ENCODE measurements at places on chromosomes 1 and 21.

DNA sequence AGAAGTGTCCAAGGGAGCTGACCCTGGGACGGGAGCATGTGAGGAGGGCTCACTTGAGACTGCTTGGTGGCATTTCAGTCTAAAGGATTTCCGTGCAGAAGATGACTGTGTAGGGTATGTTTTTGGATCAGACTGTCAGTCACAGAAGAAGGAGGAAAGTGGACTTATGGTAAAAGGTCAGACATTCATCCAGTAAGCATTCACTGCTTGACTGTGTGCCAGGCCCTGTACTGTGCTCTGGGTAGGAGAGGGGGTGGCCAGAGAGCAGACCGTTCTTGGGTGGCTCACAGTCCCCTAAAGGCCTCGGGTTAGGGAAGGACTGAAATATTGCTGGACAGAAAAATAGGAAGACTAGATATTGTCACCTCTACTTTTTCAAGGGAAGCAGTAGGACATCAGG lies 2.1 kb upstream of the SERINC2 start:
- peak; percentile 76 for DNase-seq

DNA sequence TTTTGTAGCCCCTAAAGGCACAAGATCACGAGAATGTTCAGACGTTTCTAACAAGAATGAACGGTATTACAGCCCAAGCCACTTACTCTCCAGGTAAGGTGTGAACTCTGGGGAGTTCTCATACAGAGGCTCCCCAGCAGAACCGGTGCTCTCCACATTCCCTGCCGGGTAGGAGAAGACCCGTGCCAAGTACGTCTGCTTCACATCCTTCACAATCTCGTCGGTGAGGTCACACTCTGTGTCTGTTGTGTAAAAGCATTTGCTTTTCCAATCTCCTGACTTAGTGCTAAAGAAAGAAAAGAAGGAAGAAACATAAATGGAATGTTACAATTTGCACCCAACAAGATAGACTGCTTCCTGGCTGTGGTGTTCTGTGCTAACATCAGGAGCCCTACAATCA lies 5.7 kb downstream of the F3 start:
- no peak for DNase-seq

GRCh38 chr1:230077436-230078213 lies 10.6 kb downstream of the GALNT2 start:
- DNase-seq: peak; percentile 54

- peak; percentile 12 for DNase-seq
Measured at GRCh38 chr1:220692436-220693228, 2.5 kb downstream of the C1orf115 start.

DNA sequence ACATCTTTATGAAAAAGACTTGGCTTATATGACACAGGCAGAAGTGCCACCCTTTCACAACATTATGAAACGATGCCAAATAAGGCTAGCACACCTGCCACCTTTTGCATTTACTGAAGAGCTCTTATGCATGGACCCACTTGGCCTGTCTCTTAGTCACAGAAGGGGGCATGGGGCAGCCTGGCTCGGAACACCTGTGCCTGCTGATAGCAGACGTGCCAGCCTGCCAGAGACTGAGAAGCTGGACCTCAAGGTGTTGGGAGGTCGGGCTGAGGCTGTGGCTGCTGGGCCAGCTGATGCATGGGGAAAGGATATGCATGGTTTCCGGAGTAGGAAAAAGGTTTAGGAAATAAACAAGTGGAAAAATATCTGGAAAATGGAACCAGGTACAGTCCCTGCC lies 21.5 kb downstream of the RCAN1 start:
- DNase-seq: no peak

DNA sequence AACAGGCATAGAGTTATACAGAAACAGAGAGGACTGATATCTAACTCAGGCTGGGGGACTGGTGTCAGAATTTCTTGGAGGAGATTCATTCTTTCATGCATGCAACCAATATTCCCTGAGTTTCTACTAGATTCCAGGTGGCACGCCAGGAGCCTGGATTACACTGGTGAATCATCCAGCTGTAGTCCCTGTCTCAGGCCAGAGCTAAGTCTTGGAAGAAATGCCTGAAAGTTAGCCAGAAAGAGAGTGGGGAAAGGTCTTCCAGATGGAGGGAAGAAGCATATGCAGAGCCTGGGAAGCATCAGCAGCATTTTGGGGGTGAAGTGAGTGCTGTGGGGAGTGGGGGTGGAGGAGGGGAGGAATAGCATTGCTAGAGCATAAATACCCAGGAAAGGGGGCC lies 239.1 kb downstream of the OMA1 start:
- no peak for DNase-seq

GRCh38 chr1:89356658-89357400 lies 7.0 kb upstream of the GBP6 start:
- DNase-seq: peak; percentile 55

DNA sequence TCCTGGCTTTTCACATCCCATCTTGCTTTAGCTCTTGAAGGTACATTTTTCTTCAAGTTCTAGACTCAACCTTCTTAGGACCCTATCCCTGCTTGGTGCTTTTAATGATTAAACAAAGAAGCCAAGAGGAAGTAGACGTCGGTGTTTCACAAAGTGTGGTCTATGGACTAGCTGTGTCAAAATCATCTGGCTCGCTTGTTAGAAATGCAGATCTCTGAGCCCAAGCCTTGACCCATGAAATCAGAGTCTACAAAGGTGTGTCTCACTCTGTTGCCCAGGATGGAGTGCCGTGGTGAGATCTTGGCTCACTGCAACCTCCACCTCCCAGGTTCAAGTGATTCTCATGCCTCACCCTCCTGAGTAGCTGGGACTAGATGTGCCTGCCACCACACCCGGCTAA lies 295.5 kb upstream of the KAZN start:
- DNase-seq: no peak

DNA sequence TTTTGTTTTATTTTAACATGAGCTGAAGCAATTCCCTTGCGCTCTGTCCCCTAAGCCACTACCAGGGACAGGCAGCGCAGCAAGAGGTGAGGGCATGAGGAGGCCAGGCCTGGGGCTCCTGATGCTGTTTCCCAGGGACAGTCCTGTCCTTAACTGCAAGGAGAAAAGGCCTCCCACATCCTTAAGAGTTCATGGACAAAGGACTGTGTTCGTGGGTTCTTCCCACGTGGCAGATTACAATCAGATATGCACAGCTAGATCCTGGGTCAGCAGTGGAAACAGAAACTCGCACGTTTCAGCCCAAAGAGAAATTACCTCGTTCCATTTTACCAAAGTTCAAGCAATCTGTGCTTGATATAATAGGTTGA lies 85.8 kb downstream of the MIS18A start:
- DNase-seq: no peak

- DNase-seq: no peak
Measured at GRCh38 chr1:187047298-187047697, 218.5 kb downstream of the PLA2G4A start.

DNA sequence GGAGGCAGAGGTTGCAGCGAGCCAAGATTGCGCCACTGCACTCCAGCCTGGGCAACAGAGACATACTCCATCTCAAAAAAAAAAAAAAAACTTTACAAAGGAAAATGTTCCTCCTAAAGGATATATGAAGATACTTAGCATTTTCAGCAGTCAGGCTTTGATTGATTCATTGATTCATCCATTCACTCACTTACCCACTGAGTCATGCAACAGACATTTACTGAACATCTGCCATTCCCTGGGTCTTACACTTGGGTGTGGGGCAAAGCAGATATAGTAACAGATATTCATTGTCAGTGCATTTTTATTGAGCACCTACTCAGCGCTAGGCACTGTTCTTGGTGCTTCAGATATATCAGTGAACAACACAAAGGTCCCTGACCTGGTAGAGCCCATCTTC lies 5.6 kb upstream of the LACTBL1 start:
- peak; percentile 65 for DNase-seq

DNA sequence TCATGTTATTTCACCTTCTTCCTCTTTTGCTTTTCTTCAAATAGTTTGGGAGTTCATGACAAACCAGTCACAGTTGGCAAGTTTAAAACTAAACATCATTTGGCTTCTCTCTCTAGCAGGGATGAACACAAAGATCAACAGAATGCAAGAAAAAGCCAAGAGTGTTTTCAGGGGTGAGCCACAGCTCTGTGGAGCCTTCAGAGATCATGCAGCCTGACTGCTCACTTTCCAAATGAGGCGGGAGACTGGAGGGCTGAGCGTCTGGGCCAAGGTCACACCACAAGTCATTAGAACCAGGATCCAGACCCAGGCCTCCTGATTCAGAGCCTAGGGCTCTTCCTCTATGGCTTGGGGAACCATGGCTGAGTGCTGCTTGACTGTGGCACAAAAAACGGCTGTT lies 2.7 kb downstream of the DPT start:
- peak; percentile 10 for DNase-seq

DNA sequence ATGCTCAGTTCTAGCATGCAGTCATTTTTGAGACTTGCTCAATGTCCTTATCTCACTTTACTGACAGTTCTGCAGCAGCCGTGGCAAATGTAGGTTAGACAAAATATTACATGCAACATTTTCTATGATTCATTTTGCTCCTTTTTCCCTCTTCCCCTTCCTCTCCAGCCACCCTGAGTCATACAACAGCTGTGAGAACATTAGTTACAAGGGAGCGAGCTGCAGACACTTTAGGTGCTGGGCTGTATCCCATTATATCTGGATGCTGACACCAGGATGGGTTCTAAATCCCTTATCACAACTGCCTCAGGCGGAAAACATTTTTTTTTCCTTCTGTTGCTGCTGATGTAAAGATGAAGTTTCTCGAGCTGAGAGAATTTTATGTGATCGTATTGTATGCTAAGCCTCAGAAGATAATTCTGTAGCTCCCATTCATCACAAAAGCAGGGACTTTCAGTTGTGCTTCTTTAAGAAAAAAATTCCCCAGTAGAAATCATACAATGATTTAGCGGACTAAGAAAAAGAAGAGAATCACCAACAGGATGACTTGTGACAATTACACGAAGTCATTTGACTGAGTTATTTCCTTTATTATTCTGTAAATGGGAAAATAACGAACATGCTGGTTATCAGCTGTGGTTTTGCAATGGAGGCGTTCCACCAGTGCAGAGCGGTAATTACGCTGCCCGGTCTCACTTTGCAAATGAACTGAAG lies 345.0 kb downstream of the DISC1 start:
- peak; percentile 10 for DNase-seq

DNA sequence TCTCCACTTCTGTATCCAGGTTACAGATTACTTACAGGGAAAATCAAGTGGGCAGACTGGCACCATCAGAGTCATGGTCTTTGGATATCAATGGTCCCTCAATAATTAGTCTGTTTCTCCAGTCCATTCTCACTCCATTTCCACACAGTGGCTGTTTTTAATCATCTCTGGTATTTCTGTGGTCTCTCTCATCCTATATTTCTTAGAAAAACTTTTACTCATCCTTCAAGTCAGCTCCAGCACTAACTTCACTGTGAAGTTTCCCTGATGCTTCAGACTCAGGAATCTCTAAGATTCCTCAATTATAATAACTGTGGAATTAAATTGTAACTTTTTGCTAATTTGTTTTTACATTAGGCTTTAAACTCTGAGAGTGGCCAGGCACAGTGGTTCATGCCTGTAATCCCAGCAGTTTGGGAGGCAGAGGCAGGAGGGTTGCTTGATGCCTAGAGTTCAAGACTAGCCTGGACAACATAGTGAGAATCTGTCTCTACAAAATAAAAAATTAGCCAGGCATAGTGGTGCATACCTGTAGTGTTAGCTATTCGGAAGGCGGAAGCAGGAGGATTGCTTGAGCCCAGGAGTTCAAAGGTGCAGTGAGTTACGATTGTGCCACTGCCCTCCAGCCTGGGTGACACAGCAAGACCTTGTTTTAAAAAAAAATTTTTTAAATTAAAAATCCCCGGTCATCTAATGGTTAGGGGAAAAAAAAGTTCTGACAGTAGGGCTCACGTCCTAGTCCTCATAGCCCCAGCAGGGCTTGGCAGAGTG lies 10.6 kb downstream of the CD160 start:
- DNase-seq: peak; percentile 38

- DNase-seq: no peak
Measured at GRCh38 chr1:228977741-228978140, 242.5 kb downstream of the RHOU start.

- DNase-seq: no peak
Measured at GRCh38 chr1:62917314-62917713, 133.4 kb downstream of the ATG4C start.

DNA sequence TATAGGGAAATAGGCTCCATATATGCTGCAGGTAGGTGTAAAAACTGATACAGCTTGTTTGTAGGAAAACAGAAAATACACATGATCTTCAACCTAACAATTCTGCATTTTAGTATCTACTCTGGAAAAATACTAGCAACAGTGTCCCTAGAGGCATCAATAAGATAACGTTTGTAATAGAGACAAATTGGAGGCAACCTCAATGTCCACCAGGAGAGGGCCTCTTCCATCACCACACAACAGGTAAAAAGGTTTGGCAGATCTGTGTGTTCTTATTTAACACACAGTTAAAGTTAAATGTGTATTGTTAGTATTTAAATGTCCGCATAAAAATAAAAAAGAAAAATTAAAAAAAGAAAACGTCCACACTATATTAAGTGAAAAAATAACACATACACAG lies 5.4 kb downstream of the EIF2D start:
- peak; percentile 43 for DNase-seq

- no peak for DNase-seq
Measured at GRCh38 chr1:107590087-107590486, 374.9 kb downstream of the VAV3 start.

DNA sequence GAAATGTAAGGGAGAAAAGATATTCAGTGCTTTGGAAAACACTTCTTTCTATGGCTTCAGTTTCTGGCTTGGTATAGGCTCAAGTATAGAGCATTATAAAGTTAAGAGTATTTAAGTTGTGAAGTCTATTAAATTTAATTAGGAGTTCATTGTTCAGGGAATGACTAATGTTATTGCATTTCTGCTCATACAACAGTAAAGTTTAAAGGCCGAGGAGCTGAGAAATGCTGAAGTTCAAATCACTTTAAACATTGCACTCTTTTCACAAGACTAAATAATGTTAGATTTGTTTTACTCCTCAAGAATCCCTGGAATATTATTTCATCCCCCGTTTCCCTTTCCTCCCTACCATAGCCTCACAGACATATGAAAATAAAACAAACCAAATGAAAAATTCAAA lies 30.1 kb downstream of the RGS5 start:
- DNase-seq: no peak

DNA sequence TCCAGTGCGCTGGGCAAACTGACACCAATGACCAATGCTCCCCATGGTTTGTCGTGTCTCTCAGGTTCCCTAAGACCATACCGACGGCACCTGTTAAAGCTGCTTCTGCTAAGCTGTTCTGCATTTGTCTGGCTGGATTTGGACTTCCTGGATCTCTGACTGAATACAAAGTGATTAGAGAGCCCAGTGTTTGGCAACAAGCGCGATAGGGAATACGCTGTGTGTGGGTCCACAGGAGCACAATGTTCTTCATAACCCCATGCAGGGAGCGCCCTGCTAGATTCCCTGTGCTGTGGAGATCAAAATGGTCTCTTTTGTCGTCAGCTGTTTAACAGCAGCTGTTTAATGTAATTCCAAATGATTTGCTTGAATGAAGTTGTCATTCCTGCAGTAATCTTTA lies 26.0 kb upstream of the ESRRG start:
- DNase-seq: no peak

- DNase-seq: no peak
Measured at GRCh38 chr1:223203034-223203408, 60.0 kb upstream of the TLR5 start.

All from fibroblast of mammary gland (primary cell).